ENCODE measurements at places on chromosomes 3 and 15.
A peak's percentile ranks its signal among the peaks of the same experiment; 100 is the strongest.

- no peak for DNase-seq
Measured at GRCh38 chr3:16927485-16927884, 42.7 kb downstream of the PLCL2 start.

DNA sequence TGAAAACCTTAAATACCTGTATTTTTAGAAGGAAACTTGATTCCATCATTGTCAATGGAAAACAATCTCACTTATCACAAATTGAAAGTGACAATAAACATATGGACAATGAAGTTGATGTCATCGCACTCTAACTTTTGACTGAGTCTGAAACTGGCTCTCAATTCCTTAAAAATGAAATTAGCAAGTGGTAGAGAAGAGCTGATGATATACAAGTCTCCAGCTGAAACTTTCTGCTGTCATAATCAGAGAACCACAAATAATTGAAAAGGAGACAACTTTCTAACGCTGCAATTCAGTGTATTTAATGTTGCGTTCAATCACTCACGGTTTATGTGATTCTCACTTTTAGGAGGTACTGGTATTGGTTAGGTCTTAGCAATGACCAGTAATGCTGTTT is 37.5 kb downstream of the EPHB1 start:
- no peak for DNase-seq

GRCh38 chr3:42117175-42118008 is 26.2 kb downstream of the TRAK1 start:
- peak; percentile 84 for DNase-seq

- peak; percentile 32 for DNase-seq
Measured at GRCh38 chr15:56869573-56869972, 48.9 kb upstream of the TCF12 start.

DNA sequence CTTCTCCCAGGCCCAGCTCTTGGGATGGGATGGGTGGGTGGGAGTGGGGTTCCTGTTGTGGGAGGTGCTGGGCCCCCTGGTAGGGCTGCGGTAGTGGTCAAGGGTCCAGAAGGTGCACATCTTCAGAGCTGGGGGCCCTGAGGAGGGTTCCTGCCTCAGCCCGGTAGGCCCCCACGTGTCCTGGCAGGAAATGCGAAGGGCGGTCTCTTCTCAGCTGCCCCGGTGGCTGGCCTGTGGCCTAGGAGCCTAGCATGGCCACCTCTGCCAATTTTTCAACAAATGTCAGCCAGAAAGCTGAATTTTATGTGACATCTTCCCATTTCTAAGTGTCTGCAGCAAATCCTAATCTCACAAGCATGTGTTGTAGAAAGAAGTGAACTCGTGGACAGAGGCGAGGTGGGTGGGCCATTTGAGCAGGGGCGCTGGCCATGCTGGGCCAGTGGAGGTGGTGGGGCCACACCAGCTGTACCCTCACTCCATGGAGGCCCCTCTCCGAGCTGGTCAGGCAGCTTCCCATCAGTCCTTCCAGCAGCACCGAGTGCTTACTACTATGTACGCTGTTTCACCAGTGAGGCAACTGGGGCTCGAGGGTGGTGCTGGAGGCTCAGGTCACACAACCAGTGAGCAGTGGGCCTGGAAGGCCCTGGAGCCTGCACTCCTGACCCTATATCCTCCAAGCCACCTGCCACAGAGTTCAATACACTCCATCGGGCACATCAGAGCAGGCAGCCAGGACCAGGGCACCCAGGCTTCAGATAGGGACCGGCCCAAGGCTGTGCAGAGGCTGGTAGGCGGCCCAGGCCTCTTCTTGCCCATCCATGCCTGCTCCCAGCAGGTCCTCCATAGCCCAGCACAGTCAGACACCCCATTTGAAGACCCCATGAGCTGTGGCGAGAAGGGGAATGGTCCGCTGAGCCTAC is 23.2 kb downstream of the FBLN2 start:
- no peak for DNase-seq

GRCh38 chr3:45748068-45748467 is 48.3 kb downstream of the SLC6A20 start:
- no peak for DNase-seq

DNA sequence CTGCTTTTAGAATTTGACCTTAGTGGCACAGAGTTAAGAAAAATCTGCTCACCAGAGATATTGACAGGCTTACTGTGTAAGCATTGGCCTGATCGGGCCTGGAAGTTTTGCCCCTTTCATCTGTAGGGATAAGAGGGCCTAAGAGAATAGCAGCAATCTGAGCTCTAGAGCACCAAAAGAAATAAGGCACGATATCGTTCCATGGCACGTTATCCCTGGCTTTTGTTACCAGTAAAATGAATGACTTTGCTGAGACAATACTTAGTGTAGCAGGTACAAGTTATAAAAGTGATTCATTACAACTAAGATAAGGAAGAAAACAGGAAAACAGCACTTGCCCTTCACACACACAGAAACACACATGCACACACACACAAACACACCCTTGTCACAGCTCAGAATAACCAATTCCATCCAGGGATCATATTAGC is 5.0 kb downstream of the THBS1 start:
- peak; percentile 24 for DNase-seq

- DNase-seq = peak; percentile 69
Measured at GRCh38 chr15:68578175-68578979, 416 bp upstream of the CORO2B start.

DNA sequence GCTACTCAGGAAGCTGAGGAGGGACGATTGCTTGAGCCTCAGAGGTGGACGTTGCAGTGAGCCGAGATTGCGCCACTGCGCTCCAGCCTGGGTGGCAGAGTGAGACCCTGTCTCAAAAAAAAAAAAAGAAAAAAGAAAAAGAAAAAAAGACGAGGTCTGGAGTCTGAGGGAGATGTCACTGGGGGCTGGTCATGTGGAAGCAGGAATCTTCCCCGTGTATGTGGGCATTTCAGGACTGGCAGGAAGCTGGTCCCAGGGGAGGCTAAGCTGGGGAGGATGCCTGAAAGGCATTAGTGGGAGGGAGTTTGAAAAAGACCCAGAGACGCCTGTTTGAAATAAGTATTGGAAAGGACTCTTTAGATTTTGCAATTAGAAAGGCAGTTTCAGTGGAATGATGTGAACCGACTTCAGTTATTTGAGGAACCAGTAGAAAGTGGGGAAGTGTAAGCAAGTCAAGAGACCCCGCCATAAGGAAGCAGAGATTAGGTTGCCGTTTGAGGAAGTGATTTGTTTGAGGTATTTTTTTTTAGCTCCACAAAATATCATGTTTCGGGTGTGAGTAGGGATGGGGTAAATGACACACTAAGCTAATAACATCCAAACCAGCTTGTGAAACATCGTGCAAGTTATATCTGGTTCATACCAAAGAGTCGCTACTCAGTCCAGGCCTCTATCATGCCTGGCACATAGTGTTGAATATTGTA is 55.5 kb downstream of the ST6GAL1 start:
- DNase-seq = peak; percentile 15

DNA sequence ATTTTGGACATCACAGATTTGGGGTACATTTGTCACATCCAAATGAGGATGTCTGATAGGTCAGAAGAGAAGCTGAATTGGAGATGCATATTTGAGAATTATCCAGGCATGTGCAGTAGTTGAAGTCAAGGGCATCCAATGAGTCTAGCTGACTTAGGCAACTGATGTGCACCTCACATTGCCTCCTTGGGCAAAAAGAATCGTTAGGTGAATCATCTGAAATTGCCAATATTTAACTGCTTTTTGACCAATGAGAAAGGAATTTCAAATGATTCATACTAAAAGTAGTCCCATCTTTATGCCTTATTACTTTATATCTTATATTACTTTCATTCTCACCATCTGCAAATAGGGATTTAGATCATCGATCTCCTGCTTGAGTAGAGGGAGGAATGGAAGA is 117.7 kb downstream of the CD47 start:
- DNase-seq = no peak

GRCh38 chr3:45509038-45509767 is 85.3 kb upstream of the LIMD1 start:
- peak; percentile 87 for DNase-seq

- DNase-seq = peak; percentile 50
Measured at GRCh38 chr3:45915518-45916231, 27.6 kb upstream of the CXCR6 start.

- DNase-seq = peak; percentile 72
Measured at GRCh38 chr3:63914312-63914711, 2.1 kb upstream of the SCAANT1 start.

GRCh38 chr15:69342460-69343076 is 43.9 kb downstream of the PAQR5 start:
- DNase-seq = no peak

GRCh38 chr3:123546133-123546755 is 38.6 kb downstream of the HACD2 start:
- DNase-seq = peak; percentile 31

DNA sequence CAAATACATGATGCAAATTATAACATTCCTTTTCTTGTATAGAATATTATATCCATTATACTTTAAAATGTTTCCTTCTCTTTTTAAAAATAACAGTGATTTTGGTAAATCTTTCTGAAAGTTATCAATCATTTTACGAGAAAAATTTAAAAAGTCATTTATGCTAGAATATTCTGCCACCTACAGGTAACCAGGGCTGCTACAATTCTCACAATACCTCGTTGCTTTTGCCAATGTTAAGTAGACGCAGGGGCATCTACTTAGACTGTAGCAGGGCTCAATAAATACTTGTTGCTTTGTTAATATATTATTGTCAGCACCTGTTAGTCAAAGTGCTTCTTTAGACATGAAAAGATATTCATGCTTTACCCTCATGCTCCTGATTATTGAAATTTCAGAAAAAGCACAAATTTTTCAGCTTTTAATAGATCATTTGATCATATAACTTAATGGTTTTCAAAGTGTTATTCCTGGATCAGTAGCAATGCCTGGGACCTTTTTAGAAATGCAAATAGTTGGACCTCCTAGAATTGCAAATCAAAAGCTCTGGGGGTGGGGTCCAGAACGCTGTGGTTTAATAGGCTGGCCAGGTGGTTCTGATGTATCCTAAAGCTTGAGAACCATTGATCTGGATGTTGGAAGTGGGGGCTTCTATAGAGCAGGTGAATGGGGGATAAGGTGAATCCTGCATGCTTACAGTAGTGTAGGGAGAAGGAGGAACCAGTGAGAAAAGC is 223.6 kb upstream of the PDZRN3 start:
- DNase-seq = peak; percentile 68

DNA sequence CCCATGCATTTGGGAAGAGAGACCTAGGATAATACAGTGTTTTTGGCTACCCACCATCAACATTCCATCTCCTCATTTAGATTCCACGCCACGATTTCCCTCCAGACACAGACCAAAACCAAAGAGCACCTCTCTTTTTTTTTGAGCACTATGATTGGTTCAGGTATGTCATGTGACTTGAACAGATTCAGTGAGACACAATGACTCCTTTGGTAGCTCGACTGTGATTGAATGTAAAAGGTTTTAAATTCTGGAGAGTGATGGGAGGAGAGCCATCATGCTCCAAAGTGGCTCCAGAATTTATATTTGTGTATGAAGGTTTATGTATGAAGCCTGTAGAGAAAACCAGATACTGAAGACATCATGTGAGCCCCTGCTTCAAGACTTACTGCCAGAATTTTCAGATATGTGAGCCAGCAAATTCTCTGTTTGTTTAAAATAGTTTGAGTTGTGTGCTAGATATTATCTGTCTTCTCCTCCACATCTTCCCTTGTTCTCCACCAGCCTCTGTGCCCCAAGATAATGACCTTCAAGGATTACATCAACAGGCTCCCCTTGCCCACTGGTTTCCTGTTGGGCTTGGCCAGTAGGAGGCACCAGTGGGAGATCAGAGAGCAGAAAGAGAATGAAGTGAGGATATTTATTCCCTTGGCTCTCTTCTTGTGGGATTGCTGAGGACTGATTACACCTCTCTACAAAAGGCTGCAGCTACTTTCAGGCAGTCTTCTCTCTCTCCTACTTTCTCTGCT is 12.5 kb downstream of the MYD88 start:
- DNase-seq = peak; percentile 22

DNA sequence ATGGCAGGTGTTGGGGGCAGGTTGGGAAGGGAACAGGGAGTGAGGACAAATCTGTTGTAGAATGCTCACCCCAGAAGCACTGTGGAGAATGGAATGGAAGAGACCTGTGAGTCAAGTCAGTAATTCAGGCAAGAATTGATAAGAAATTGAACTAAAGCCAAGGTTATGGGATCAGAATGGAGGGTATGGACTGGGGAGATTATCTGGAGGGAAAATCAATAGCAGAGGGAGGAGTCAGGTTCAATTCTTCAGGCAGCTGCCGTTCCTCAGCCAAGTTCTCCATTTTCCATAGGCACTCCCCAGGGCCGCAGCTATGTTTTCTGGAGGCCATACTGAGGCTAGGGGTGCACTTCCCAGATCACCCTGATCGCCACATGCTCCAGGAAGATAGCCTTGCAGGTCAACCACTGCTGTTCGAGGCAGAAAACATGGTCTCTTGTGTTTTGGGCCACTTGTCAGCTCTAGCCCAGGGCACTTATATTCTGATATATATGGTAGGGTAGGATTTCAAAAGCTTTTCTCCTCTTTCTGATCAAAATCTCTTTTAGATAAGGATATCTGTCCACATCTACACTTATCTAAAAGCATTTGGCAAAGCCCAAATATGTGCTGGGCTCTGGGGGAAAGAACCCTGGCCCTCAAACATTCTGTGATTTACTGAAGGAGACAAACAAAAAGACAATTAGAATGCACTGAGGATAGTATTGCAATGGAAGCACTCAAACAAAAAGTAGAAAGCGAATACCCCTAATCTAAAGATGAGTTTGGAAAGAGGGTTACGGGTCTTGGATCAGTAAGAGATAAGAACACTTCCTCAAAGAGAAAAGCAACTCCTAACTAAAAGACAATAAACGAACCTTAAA is 92.3 kb downstream of the TMEM212 start:
- peak; percentile 6 for DNase-seq

DNA sequence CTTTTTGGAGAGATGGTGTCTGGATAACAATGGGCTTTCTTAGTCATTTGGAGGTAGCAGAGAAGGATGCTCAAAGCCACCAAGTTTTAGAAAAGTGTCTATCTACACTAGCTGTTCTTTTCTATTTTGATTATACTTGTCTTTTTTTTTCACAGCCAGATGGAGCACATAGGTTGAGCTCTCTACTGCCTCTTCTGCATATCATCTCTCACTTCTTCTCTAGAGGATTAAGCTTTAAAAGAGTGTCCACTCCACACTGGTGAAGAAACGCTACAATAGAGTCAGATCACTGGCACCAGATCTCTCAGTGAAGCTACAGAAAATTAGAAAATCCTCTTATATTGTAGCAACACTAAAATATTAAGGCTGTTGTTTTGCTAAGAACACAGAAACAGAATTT is 145.3 kb upstream of the MBNL1 start:
- DNase-seq = peak; percentile 25

DNA sequence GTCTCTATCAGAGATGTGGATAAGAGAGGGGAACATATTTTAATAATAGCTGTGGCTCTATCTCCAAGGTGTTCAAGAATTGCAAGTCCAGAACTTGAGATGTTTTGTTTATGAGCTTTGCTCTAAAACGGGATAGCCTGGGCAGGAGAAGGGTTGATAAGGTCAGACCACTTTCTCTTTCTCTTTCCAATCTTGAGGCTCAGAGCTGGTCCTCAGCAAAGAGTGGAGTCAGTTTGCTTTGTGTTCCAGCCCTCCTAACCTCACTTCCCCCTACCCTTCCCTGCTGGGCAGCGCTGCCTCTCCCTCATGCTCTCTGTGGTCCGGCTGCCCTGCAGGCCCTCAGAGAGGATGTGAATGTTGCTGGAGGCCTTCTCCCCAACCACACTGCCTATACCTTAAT is 13.8 kb downstream of the KLHL6 start:
- no peak for DNase-seq

GRCh38 chr3:80677796-80678195 is 910.0 kb upstream of the ROBO1 start:
- no peak for DNase-seq
